ENCODE measurements at places on chromosomes 5 and 9. TPM values are rescaled to one million over a fixed set of nuclear protein-coding genes. Genes with fewer than 3 reads are reported as not detected.

DNA sequence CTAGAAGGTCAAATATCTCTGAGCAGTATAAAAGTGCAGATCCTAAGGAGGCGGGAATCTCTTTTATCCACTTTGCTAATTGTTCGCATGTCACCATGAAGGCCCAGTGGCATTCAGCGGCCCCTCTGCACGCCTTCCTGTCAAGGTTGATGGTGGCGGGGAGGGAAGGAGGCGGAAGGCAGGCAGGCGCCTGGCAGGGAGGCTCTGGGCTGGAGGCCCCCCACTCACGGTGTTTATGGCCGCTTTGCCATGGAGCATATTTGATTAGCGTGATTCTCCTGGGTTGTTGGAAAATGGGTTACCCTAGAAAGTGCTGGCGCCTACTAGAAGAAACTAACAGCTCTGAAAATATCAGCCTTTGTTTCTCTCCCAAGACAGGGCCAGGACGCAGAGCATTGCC, 209.6 kb downstream of the FSTL4 start:
- DNase-seq, result no peak

DNA sequence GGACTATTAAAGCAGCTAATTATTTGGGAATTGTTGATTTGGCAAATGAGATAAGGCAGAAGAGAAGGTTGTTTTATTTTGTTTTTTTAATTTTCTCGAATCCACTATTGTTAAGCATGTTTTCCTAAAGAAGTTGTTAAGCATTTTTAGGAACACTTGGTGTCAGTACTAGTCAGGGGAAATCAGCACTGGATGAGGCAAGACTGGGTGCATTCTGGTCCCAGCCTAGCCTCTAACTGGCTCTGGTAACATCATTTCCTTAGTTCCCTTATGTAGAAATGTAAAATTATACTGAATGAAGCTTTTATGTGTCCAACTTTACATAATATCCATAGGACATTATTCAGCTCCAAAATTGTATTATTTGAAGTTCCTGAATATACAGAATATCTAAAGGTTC, 196.1 kb downstream of the PCSK5 start:
- no peak for DNase-seq

DNA sequence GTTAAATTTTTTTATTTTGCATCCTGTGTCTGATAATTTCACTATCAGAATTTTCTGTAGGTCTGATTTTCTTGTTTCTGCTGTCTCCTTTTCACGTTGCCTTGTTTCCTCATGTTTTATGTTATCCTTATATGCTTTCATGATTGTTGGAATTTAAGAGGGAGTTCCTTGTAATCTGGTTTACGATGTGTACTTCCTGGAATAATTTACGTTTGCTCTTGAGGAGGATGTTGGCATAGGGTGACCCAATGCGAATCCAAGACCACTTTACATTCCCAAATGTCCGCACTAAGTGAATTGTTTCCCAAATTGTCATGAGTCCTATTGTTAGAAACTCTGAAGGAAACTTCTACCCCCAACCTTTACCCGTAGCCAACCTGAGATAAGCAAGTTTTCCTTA, 80.3 kb downstream of the ADAMTSL1 start:
- no peak for DNase-seq

- no peak for DNase-seq
These were observed 164.3 kb downstream of the MUSK start for GRCh38 chr9:110832926-110833325.

GRCh38 chr5:79697222-79698170, 7.9 kb downstream of the CMYA5 start:
- peak; percentile 67 for DNase-seq

DNA sequence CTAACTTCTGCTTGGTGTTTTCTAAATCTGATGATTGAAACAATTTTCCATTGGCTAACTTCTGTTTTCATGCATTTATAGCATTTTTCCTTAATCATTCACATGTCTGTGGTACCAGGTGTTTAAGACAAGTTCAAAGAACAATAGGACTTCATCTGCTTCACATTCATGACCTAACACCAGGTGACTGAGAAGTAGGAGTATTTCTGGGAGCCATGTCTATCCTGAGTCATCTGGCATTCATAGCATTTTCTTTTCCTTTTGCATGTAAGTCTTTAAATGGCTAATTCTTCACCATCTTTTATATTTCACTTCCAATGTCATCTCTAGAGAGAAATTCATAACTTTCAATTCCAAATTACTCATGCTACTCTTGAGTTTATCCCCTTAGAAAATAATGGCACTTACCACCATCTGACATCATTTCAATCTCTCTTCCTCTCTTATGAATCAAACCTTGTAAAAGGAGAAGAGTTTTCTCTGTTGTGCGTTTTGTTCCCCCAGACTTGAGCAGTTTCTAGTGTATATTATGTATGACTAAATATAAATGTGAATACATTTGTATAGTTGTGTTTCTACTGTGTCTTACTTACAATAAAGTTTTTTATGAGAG, 1196.1 kb upstream of the CDH9 start:
- no peak for DNase-seq

- no peak for DNase-seq
These were observed 94.1 kb upstream of the FST start for GRCh38 chr5:53386341-53386740.

DNA sequence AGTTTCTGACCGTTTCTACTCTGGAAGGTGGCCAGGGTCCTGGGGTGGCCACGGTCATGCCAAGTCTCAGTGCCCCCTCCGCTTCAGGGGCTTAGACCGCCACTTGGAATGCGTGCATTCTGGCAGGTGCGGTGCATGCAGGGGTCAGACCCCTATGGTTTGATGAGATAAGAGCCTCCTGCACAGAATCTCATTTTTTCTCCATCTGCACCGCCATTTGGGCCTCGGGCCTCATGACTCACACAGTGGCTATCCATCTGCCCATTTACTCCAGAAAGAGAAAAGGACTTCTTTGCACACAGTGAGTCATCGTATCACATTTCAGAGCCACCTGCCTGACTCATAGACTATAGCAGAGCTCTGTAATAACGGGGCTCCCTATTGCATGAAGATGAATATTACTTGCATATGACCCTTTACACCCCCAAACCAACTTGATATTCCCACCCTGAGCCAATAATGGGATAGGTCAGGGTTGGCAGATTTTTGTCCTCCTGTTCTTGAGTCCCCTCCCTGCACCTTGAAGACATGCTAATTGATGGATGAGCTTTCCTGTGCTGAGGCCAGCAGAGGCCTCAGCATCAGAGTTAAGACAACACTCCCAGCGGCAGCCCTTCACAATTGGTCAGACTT, 157.4 kb downstream of the NR3C1 start:
- DNase-seq, result no peak

DNA sequence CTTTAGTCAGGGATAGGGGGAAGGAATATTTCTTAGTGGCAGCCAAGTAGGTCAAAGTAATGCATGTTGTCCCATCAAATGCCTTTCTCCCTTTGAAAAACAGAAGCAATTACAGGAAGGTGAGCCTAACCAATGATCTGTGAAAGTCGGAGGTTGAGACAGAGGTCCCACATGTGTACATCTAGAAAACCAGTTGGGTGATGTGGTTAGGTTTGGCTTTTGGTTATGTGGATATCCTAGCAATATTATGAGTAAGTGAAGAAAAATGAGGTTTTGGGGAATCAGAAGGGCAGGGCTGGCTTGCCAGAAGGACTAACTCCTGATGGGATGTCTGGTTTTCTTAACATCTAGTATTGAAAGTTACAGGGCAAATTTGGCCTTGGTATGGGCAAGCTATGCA, 63.4 kb upstream of the PALM2AKAP2 start:
- no peak for DNase-seq

GRCh38 chr5:53343187-53343586, 137.2 kb upstream of the FST start:
- no peak for DNase-seq

GRCh38 chr9:27722866-27723265, 149.6 kb upstream of the C9orf72 start:
- no peak for DNase-seq

DNA sequence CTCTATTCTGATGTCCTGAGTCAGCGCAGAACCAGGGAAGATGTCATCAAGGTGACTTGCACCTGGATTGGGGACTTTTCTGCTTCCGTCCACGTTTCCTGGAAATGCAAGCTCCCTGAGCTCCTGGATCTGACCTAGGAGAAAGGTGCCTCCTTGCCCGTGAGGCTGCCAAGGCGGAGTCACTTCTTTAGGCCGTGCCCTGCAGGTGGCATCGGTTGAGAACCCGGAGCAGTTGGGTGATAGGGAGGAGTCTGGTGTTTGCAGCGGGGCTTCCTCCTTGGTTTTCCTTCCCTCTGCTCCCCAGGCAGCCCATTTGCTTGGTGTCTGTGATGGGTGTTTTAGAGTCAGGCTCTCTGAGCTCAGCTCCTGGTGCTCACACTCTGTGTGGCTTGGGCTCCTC, 15.2 kb downstream of the NANS start:
- no peak for DNase-seq

DNA sequence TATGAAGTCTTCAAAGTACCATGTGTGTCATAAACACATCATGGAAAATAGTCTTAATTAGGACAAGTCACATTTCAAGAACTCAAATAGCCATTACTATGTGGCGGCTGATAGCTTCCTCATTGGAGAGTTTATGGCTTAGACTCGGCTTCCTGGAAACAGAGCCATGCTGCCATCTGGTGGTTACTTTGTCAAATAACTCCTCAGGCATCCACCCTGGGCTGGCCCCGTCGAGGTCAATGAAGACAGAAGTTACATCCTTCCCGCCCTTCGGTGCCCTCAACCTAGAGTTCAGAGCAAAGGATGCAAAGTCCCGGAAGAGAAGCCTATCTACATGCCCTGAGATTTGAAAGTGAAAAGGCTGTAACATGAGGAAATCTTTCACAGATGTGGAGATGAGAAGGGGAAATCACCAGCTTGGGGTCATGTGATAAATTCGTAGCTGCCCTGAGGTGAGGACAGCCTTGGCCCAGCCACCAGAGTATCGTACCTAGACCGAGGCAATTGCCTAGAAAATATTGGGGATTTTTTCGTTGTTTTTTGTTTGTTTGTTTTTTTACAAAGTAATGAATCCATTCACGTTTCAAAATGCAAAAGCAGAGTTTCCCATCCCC, 45.5 kb upstream of the ZNF169 start:
- DNase-seq, result peak; percentile 84

- DNase-seq, result no peak
These were observed 197.6 kb downstream of the KDM4C start for GRCh38 chr9:6955251-6955921.

DNA sequence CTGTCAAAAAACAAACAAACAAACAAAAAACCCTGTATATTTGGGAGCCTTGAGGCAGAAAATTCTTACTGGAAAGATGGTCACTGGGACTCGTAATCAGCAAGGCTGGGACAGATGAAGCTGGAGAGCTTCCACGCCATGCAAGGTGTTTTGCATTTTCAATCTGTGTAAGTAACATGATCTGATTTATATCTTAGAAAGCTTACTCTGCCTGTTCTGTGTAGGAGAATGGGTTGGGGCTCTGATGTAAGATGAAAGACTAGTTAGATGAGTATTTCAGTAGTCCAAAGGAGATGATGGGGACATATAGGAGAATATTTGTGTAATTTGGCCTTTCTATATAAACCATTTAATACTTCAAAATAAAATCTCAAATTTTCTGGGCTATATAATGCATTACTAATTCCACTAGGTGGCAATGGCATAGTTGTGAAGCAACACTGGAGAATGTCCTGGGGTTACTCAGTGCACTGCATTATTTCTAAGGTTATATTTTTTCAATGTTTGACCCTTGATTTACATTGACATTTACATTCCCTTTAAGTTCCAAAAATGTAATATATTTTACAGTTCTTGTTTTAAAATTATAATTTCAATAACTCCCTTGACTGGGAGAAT, 21.9 kb upstream of the FSD1L start:
- no peak for DNase-seq

DNA sequence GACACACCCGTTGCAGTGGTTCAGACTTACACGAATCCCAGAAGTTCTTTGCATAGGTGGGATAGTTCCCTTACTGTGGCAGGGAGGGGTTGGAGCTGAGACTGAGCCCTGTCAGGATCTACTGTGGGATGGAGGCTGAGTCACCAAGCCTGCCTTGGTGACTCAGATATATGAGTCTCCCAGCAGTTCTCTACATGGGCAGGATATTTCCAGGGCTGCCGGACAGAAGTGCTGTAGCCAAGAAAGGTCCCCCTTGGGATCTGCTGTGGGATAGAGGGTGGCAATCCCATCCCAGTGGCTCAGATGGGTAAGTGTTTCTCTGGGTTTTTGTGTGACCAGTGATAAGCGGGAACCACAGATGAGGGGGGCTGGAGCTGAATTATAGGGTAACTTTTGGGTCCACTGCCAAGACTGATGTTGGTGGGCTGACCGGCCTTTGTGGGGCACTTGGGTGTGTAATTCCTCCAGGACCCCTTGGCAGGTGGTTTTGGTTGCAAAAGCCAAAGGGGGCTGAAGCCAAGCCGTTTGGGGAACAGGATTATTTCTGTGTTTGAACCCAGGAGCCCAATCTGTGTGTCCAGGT, 18.7 kb downstream of the XRCC4 start:
- DNase-seq, result peak; percentile 10

DNA sequence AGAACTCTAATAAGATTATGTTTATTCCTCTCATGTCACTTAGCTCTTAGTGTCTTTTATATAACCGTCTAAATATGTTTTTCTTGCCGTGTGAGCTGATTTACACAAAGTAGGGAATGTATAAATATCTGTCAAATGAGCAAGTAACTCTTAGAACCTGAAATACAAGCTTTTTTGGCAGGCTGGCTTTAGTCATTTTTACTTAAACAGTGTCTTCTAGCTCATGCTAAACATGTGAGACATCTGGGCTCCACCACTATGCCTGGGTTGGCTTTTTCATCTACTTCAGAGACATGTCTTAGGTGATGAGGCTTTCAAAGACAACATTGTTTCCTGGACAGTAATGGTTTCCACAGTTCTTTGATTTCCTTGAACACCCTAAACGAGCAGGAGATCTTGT, 137.2 kb upstream of the ZNF608 start:
- no peak for DNase-seq

CCNJL gene
- polyA plus RNA-seq, result not detected

DDX4 gene
- polyA plus RNA-seq, result not detected

MYO10 gene
- 0.23 TPM for polyA plus RNA-seq

SLC23A1 gene
- polyA plus RNA-seq, result not detected

RGS7BP gene
- not detected for polyA plus RNA-seq

IL5 gene
- not detected for polyA plus RNA-seq

IFNA6 gene
- not detected for polyA plus RNA-seq

SPINK4 gene
- not detected for polyA plus RNA-seq

PNPLA7 gene
- 0.10 TPM for polyA plus RNA-seq

DOCK2 gene
- polyA plus RNA-seq, result 140 TPM

LCN9 gene
- not detected for polyA plus RNA-seq

CTNND2 gene
- polyA plus RNA-seq, result not detected

CCDC152 gene
- 0.03 TPM for polyA plus RNA-seq

NR5A1 gene
- not detected for polyA plus RNA-seq

RNF183 gene
- not detected for polyA plus RNA-seq

FAM78A gene
- 7.2 TPM for polyA plus RNA-seq

Data from CD14-positive monocyte (primary cell).